NCI-H524 (cell line): ENCODE measurements at places on chromosomes 3 and 15.
A peak's percentile ranks its signal among the peaks of the same experiment; 100 is the strongest.

- DNase-seq, result no peak
Measured at GRCh38 chr3:2099779-2100191, 1.1 kb downstream of the CNTN4 start.

- DNase-seq, result no peak
Measured at GRCh38 chr3:78426454-78426853, 1341.3 kb downstream of the ROBO1 start.

DNA sequence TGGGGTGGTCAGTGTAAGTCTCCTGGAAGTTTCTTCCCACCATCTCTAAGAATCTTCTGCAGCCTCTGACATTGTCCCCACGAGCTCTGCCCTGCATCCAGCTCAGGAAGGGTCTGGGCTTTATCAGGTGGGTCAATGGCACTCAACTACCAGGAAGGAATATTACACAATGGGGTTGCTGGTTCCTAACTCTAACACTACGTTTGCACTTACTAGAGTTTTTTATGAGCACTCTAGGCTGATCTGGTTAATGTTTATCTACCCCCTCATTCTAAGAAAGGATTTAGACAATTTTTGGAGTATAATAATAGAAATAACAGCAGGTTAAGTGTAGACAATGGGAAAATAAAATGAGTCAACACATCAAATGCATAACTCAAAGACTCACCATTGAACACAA, 411.1 kb upstream of the RGMA start:
- no peak for DNase-seq

DNA sequence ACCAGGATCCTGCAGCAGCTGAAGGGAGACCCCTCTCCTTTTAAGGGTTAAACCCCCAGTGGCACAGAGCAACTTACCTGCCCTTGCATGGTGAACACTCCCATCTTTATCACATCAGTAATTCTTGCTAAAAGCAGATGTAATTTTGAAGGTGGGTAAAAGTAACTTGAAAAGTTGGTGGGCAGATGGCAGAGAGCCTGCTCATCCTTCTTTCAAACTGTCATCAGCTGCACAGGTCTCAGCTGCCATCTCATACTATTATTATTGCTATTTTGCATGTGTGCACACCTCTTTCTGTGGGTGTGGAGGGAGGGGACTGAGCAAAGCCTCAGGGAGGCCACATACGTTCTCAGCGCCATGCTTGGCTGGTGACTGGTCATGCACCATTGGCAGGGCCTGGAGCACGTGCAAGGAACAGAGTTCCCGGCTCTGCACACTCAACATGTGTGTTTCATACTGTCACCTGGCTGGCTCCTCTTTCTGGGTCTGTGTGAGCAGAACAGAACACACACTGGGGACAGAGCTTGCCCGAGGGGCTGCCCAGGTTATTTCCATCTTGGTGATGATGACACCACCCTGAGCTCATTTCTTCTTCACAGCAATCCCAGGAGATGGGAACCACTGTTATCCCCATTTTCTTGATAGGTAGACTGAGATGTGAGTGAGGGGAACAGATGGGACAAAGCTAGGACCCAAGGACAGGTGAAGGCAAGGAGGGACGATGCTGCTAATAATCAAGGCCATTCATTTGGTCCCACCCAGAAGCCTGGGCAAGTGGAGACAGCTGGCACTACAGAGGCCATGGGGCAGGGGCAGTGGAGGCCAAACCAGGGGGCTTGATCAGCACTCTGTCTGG, 95.8 kb upstream of the KLF13 start:
- peak; percentile 62 for DNase-seq

DNA sequence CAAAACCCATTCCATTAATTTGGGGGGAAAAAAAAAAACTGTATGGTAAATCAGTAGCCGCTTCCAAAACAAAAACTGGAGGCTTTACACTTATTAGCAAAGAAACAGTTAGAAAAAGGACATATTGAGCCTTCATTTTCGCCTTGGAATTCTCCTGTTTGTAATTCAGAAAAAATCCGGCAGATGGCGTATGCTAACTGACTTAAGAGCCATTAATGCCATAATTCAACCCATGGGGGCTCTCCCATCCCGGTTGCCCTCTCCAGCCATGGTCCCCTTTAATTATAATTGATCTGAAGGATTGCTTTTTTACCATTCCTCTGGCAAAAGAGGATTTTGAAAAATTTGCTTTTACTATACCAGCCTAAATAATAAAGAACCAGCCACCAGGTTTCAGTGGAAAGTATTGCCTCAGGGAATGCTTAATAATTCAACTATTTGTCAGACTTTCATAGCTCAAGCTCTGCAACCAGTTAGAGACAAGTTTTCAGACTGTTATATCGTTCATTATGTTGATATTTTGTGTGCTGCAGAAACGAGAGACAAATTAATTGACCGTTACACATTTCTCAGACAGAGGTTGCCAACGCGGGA, 9.4 kb upstream of the RPL24 start:
- DNase-seq, result no peak

DNA sequence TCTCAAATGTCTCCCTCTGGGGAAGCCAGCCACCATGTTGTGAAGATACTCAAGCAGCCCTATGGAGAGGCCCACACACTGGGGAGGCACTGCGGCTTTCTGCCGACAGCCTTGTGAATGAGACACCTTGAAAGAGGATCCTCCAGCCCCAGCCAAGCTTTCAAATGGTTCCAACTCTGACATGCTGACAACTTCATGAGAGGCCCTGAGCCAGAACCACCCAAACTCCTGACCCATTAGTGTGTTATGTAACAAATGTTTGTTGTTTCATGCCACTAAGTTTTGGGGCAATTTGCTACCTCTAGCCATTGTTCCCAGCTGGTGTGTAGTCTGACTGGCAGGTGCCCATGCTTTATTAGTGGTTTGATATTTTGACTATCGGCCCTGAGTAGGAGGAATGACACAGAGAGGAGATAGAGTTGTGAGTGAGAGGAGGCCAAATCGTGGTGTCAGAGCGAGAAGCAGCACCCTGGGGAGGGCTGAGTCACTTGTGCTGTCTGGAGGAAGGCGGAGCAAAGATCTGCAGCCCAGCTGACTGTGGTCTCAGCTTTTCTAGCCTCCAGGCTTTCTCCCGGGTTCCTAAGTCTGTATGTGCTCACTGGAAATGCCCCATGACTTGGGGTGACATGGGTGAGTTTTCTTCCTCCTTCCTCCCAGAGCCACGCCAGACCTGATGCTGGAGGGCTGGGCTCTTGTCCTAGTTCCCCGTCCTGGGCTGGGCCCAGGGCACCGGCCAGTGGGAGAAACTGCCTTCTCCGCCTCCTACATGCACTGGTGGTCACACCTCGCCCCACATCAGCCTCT, 56.7 kb upstream of the BLM start:
- DNase-seq, result no peak

- no peak for DNase-seq
Measured at GRCh38 chr15:59814409-59814808, 125.3 kb upstream of the BNIP2 start.

DNA sequence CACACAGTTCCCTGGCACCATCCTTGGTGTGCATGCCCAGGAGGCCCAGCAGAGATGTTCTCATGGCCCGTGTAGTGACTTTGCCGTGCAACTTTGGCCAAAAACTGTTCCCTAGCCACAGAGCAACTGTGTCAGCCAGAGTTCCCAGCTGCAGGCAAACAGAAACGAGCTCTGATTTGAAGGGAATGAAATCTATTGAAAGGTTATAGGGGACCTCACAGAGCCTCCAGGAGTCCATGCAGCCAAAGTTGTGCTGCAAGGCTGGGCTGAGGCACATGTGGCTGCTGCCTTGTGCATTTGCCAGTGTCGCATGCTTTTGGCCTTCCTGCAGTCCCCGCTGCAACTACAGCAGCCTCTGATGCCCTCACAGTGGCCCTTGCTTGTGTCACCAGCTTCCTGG, 70.5 kb downstream of the PLXNA1 start:
- DNase-seq, result no peak

- no peak for DNase-seq
Measured at GRCh38 chr3:5220667-5221431, 33.3 kb downstream of the EDEM1 start.

DNA sequence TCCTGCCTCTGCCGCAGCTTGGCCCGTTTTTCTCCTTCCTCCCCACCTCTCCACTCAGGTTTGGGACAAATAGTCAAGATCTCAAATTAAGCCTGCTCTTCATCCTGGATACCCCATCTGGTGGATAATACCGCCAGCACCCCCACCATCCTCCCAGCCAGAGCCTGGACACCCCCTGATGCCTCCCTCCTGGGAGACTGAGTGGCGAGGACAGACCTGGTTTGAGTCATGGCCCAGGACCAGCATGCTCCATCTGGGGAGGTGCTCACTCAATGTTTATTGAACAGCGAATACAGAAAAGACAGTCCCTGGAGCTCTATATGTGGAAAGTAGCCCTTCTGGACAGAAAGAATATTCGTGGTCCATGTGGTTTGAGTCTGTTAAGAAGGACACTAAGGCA, 23.3 kb downstream of the CTSH start:
- DNase-seq, result no peak

GRCh38 chr3:175495331-175495730, 636.2 kb downstream of the NAALADL2 start:
- no peak for DNase-seq

GRCh38 chr3:102614585-102614984, 179.8 kb downstream of the ZPLD1 start:
- DNase-seq, result no peak

DNA sequence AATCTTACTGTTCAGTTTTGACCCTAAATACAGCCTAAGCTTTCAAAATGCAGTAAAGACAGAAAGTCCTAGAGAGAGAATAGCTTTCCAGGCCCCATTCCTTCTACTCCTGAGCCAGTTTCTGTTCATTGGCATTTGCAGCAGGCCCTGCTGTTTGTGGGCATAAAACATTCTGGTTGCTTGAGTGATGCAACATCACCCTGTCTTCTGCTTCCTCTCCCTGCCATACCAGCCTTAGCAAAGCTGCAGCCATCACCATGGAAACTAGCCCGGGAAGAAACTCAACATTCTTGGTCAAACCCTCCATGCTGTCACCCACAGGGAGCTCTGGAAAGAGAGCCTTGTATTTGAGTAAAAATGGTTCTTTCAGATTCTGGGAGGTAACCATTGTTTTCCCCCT, 325.7 kb downstream of the MAGI1 start:
- DNase-seq, result peak; percentile 3

DNA sequence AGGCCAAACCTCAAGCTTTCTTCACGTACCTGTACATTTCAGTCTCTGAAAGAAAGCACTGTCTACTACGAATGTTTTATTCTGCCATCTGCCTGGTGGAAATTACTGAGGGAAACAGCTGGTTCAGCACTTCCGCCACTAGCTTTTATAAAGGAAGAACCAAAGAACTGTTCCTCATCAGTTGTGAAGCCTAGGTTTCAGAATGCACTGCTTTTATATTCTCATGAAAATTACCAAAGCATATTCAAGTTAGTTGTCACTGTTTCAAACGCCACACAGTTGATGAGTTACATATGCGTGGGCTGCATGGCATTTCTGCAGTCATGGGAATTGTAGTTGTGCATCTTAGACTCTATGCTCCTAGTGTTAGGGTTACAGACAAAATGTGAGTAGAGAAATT, 21.5 kb upstream of the ZBTB38 start:
- DNase-seq, result no peak

- no peak for DNase-seq
Measured at GRCh38 chr3:98070840-98071239, 16.1 kb upstream of the OR5AC2 start.

- DNase-seq, result no peak
Measured at GRCh38 chr3:167840247-167840646, 104.7 kb downstream of the SERPINI1 start.

GRCh38 chr15:29141308-29142128, 128.1 kb downstream of the NSMCE3 start:
- no peak for DNase-seq

GRCh38 chr15:34583399-34584329, at the start of gene GOLGA8B:
GOLGA8B (minus strand) TSS chr15:34583651; CDS start chr15:34535912, 47,739 bp downstream.
- peak; percentile 74 for DNase-seq

DNA sequence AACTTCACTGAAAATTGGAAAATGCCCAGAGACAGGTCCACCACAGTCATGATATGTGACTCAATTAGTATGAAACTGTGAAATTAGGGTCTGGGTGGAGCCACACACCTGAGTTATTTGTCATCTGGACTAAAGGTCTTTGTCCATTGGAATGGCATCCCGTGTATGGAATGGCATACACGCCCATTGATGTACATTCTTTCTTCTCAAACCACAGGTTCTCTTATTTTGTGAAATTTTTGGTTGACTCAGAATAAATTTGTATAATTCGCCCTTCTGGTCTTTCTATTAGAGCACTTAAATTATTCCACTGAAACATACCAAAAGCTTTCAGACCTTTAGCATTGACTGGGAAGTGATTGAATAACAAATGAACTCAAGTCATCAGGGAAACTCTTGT, 66.8 kb upstream of the UBE2E1 start:
- no peak for DNase-seq

DNA sequence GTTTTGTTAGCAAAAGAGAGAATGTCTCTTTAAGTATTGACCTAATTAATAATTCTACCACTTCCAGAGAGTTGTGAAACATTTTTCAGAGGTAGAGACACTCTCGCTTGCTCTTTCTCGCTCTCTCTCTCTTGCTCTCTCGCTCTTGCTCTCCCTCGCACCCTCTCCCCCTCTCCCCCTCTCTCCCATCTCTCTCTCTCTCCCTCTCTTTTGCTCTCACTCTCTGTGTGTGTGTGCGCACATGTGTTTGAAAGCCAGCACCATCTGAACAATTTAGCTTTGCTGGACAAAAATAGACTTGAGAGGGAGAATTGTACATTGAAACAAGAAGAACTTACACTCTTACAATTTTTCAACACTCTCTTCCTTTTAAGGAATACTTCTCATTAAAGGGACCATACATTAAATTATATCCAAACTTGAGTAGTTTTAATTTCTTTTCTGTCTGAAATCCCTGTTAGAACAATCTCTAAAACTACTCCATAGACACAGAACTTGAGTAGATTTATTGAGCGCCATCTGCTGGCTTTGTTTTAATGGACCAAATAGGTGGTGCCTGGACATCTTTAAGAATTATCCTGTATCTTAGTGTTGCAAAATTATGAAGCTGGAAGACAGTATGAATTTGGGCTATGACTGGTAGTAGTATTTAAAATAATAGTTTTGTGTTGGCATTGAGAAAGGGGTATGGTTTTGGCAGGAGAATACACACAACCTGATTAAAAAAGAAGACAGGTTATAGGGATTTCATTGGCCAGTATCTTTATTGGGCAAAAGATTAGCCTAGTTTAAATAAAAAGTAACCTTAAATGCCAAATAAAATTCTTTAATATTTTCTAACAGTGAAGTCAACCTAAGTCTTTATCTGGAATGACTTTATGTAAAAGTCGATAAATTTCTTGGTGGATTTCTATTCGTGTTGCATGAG, 124.6 kb downstream of the AKAP13 start:
- peak; percentile 30 for DNase-seq

DNA sequence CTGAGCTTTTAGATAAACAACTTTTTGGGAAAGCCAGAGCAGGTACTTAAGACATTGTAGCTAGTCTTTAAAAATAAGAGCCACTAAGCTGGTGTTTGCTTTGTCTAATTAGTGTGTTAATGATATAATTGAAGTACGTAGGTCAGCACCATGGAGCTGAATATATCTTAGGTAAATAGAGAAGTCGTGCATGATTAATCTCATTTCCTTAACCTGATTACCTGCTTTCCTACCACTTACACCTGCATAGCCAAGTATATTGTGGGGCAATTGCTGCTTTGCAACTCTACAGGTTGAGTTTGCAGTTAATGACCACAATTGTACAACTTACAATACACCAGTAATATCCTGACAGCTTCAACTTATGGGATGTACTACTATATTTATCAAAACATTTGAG, 17.6 kb upstream of the TOPAZ1 start:
- DNase-seq, result no peak

GRCh38 chr3:65672871-65673815, 365.6 kb downstream of the MAGI1 start:
- DNase-seq, result peak; percentile 17
